NCI-H1417 (cell line): ENCODE measurements at places on chromosomes 2 and 18.

DNA sequence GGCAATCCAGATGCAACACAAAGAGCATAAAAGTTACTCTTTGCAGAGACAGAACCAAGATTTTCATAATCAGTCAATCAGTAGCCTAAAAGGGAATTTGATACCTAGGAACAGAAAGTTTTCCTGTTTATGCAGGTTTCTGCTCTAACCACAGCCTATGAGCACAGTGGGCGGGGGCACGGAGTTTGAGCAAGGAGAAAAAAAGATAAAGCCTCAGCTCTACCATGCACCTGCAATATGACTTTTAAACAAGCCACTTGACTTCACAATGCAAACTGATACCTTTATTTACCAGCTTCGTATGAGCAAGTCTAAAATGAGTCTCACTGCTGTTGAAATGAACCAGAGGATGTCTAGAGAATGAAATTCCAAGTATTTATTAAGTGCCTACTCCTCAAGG lies 5.6 kb upstream of the LRATD1 start:
- peak; percentile 88 for DNase-seq

- DNase-seq, result peak; percentile 58
Observed at GRCh38 chr2:172859581-172860335, 124.1 kb downstream of the RAPGEF4 start.

DNA sequence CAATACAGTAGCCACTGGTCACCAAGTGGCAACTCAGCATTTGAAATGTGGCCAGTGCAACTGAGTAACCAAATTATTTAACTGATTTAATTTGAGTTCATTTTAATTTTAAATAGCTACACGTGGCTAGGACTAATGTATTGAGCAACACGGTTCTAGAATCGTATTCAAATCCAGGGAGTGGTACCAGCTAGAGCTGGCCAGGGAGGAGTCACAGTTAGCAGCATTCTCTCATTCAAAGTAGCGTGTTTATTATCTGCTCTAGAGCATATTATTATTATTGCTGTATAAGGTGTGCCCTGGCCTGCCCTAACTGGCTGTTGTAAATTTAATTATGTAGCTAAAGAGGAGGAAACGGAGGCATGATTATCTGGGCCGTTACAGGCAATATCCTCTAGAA lies 92.9 kb downstream of the GALNT3 start:
- no peak for DNase-seq

DNA sequence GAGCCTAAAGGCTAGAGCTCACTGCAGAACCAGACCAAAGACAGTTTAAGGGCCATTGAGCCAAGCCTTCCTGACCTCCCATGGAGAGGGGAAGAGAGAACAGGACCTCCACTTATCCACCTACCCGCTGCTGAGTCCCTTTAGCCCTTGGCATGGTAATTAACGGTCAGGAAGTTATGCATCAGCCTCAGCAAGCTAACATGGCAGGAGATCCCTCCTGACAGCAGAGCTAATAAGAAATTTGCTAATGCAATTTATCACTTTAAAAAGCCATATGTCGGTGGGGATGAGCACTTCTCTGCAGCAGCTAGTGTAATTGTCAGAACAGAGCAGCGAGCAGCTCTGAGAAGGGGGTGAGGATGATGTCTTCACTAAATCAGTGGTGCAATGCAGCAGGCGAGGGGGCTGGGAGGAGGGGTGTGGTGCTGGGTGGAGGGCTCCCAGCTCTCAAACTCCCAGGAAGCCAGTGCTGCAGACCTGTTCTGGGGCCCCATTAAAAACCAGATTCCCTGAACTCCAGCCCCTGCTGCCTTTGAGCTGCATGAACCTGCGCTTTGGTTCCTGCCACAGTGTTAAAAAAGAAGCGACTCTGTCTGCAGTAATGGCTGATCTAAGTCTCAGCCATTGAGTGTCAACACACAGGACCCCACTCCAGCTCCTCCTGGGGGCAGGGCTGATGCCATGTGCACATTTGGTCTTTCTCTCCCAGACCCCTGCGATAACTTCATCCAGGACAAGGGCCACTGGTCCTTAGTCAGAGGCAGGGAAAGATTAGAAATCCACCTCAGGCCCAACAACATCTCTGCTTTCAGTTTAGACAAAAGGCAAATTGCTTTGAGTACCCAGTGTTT lies 84.2 kb upstream of the STPG4 start:
- DNase-seq, result peak; percentile 15

DNA sequence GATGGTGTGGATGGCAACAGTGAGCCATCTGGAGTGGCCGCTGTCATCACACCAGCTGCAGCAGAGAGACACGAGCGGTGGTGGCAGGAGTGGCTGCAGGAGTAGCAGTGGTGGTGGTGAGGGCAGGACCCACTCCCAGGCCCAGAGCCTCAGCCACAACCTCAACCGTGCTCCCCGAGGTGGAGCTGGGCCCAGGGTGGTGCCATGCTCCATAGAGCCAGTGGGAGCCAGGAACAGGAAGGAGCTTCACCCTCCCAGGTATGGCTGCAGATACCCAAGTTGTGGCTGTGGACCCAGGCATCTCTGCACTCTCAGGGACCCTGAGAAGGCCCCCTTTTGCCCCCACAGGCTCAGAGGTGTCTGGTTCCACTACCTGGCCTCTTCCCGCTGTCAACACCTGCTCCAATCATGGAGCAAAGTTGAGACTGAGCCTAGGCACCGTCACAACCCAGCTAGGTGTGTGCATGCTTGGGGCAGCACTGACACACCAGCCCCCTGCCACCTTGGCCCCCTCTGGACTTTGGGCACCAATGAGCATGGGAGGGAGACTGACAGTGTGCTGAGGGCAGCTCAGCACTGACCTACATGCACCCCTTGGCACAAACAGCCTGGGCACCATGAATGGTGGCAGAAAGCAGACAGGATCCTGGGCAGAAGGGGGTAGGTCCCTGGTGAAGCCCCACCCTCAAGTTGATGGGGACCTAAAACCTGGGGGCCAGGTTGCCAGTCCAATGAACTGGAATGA lies 188.9 kb downstream of the NDUFA10 start:
- no peak for DNase-seq

GRCh38 chr18:67300498-67300897 lies 216.0 kb downstream of the DSEL start:
- peak; percentile 26 for DNase-seq

DNA sequence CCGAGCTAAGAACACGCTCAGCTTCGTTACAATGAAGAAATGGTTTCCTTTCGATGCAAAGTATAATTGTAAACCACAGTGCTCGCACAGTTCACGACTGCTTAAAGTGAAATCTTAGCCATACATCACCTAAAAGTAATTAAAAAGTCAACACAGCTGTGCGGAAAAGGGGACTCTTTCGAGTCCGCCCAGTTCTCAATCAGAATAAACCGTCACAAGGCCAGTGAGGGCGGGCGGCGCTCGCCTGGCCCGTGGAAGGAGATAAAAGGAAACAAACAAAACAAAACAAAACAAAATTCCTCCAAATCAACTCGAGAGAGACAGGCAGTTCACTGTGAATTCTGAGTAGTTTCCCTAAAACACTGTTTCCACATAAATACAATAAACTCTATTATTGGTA lies 200.9 kb downstream of the TWIST2 start:
- DNase-seq, result no peak

- no peak for DNase-seq
Observed at GRCh38 chr2:15729001-15729400, 137.3 kb downstream of the DDX1 start.

DNA sequence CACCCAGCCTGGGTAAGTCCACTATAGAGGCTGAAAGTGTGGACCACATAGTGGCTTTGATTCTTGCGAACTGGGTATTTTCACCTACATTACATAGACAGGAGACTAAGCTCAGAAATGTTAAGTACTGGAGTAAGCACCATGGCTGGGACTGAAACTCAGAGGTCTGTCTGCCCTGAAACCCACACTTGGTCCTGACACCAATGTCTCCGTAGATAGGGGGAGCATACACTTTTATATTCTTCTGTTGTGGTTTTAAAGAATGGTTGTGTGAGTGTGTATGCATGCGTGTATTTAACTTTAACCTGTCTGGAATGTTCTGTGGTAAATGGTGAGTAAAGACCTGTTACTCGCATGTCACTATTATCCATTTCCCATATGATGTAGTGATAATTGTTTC lies 10.3 kb upstream of the NPPC start:
- no peak for DNase-seq

DNA sequence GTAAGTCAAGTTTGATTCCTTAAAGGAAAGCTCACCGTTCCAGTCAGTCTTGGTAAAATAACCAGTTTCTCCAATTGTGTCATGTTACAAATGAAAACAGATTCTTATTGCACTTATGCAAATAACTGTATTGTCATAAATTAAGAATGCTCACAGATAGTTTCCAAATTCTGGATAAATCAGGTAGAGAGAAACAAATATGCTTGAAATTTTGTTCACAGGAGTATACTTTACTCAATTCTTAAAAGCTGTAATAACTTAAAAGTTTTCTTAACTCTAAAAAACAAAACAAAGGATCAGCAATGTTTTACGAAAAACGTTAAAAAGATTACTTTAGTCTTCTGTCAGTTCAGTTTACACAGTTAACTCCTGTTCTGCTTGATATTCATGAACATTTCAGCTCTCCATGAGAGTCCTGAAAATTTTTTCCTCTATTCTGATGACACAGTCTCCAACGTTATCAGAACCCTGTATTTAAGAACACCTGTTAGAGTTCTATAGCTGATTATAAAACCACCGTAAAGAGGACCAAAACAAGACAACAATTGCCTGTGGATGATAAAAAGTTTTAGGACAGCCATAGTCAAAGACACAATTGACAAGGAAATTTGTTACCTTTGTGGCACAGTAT lies 4.4 kb downstream of the GAL3ST2 start:
- DNase-seq, result no peak

- DNase-seq, result peak; percentile 74
Observed at GRCh38 chr2:177334940-177335543, 57.5 kb upstream of the AGPS start.

GRCh38 chr2:181172676-181173075 lies 192.3 kb downstream of the UBE2E3 start:
- no peak for DNase-seq

GRCh38 chr18:24043403-24043802 lies 28.8 kb downstream of the TTC39C start:
- no peak for DNase-seq

DNA sequence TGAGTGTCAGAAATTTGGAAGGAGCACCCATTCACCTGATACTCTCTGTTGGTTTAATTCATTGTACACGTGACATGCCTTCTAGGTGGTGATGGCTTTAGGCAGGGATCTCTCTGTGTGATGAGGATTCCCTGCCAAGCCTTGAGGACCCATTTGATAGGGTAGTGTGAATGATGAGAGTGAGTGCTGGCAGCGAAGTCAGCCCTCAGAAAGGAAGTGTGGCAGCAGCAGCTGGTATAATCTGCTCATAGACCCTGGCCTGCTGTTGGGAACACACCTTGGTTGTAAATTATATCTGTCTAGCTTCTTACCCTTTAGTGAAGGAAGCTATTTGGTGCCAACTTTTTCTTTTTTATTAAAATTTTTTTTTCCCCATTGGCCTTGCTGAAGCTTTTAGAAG lies 164.5 kb downstream of the HAUS1 start:
- no peak for DNase-seq

- DNase-seq, result no peak
Observed at GRCh38 chr2:137706786-137707613, 257.3 kb upstream of the HNMT start.

GRCh38 chr2:238339814-238340213 lies 19.5 kb downstream of the TRAF3IP1 start:
- no peak for DNase-seq

GRCh38 chr2:66236067-66236685 lies 198.7 kb upstream of the MEIS1 start:
- DNase-seq, result no peak

DNA sequence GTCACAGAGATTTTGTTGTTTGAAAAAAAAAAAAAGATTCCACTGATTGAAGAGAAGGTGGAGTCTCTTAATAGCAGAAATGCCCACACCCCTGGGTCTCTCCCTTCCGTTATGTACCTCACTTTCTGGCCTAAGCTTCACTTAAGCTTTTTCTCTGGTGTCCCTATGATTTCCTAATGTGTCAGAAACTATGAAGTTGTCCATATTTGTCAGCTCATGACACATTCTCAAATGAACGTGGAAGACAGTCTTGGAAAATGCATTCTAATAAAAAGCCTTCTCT lies 5.4 kb upstream of the MALL start:
- no peak for DNase-seq

DNA sequence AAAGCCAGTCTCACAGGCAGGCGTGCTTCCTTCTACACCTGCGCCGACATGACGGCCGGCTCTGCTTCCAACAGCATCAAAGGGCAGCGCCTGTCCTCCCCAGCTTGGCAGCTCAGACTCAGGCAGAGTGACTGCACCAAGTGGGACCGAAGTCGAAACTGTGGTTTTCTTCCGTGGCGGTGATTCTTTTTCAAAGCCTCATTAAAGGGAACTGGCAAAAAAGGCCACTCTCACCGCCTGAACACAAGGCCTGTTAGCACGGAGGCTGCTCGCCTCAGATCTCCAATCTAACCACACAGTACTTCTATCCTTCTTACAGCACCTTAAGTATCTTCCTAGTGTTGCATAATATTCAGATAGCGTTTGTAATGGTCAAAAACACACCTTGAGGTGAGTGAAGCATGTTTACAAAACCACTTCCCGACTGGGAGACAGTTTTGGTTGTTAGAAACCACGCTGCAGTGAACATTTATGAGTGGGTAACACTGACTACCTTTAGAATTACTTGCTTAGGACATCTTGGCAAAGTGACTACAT lies 236.4 kb downstream of the HDAC4 start:
- DNase-seq, result no peak

DNA sequence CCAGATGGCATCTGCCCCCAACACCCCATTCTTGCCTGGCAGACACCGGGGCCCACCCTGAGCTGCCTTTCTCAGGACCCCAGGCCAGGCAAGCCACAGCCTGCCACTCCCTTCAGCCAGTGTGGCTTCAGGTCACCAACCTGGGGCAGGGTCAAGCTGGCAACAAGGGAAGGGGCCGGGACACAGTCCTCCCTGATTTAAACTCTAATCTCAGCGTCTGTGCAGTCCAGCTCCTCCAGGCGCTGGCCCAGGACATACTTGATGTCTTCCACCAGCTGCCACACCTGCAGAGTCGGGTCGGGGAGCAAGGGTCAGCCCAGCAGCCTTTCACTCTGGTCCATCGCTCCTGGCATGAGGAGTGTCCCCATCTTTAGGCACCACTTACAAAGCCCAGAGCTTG lies 29.0 kb upstream of the ALPP start:
- no peak for DNase-seq
